ENCODE measurements at places on chromosomes 12 and 14. TPM values are rescaled to one million over a fixed set of nuclear protein-coding genes. Genes with fewer than 3 reads are reported as not detected.

COPS7A gene
- total RNA-seq = 35.9 TPM

RERG gene
- total RNA-seq = not detected

NOXRED1 gene
- total RNA-seq = not detected

ASCL1 gene
- not detected for total RNA-seq

BCL11B gene
- total RNA-seq = 1.7 TPM

SYCP3 gene
- total RNA-seq = 0.04 TPM

VDR gene
- total RNA-seq = 0.10 TPM

MYH6 gene
- not detected for total RNA-seq

- H3K4me3 ChIP-seq = no peak overlapping the region
- no peaks in the 10 kb centered on the region for H3K27me3 ChIP-seq
- no peaks in the 10 kb centered on the region for H3K36me3 ChIP-seq
- DNase-seq = no peak
- H3K4me1 ChIP-seq = peaks cover 61% of the 10 kb centered on the region
Measured at GRCh38 chr12:65536351-65536750, 257.9 kb downstream of the MSRB3 start.

DNA sequence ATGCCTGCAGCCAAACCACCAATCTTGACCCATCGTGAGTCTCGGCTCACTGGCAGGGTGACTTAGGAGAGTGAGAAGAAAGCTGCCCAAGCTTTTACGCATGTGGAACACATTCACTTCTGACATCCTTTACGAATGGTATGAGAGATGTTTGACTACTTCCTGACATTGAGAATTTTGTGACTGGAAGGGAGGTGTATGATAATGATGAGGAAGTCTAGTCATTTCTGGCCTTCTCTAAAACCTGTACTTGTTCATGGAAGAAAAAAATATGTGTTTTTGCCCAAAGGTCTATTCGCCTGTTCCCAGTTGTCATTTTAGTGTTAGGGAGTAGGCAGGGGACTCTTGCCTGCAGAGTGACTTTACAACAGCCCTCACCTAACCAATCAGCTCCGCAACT lies 227.2 kb upstream of the ATP2B1 start:
- H3K27me3 ChIP-seq = no peaks in the 10 kb centered on the region
- H3K27ac ChIP-seq = no peak overlapping the region
- H3K4me3 ChIP-seq = no peak overlapping the region
- no peak for DNase-seq

- H3K27ac ChIP-seq = no peak overlapping the region
- no peak for DNase-seq
- no peaks in the 10 kb centered on the region for H3K4me1 ChIP-seq
- no peak overlapping the region for H3K4me3 ChIP-seq
Measured at GRCh38 chr14:37623426-37623951, 28.1 kb downstream of the TTC6 start.

GRCh38 chr14:91956616-91957015 lies 9.1 kb upstream of the FBLN5 start:
- H3K27me3 ChIP-seq = no peaks in the 10 kb centered on the region
- H3K4me1 ChIP-seq = no peaks in the 10 kb centered on the region
- H3K27ac ChIP-seq = no peak overlapping the region
- no peak for DNase-seq
- H3K36me3 ChIP-seq = no peaks in the 10 kb centered on the region
- no peak overlapping the region for H3K4me3 ChIP-seq

DNA sequence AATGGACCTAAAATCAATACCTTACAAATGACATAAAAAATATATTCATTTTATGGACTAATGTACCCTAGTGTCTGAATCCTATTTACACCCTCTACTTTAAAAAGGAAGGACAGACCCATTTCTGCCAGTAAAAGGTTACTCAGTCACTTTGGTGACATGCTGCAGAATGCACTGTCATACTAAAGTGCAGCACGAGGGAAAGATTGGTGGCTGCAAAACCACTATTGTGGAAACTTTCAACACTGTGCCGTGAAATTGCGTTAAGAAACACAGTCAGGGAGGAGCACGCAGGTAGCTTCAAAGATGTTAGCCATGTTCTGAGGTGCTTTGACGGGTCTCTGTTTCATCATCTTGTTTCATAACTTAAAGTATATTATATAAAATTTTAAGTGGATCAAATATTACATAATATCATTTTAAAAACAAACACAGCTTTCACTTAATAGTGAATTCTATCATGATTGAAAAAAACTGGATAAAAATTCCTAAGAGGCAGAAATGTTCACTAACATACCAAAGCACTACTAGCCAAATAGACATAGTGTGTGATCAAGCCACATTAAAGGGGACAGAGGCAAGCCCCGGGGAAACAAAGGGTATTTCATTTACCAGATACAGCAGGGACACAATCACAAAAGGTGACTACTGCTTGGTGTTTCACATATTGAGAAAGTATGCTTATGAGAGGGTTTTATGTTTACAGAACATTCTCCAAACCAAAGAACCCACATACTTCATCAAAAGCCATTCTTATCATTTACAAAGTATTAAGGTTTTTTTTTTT lies 330.8 kb upstream of the SOX5 start:
- no peaks in the 10 kb centered on the region for H3K36me3 ChIP-seq
- DNase-seq = no peak
- no peaks in the 10 kb centered on the region for H3K4me1 ChIP-seq

Measured in SJCRH30 (cell line).